ENCODE measurements at places on chromosomes 6 and 20.

GRCh38 chr6:39088331-39088730 lies 26.7 kb downstream of the SAYSD1 start:
- H3K4me1 ChIP-seq, result no peaks in the 10 kb centered on the region
- DNase-seq, result no peak
- no peak overlapping the region for H3K4me3 ChIP-seq
- no peaks in the 10 kb centered on the region for H3K36me3 ChIP-seq
- H3K27ac ChIP-seq, result no peak overlapping the region
- H3K27me3 ChIP-seq, result peaks cover 76% of the 10 kb centered on the region

- peaks cover 9% of the 10 kb centered on the region for H3K36me3 ChIP-seq
- no peak for DNase-seq
- H3K4me1 ChIP-seq, result no peaks in the 10 kb centered on the region
- no peaks in the 10 kb centered on the region for H3K27me3 ChIP-seq
- no peak overlapping the region for H3K4me3 ChIP-seq
- no peak overlapping the region for H3K27ac ChIP-seq
Measured at GRCh38 chr20:20005342-20005741, 11.8 kb upstream of the NAA20 start.

GRCh38 chr6:168217216-168217879 lies 102.2 kb downstream of the DACT2 start:
- no peaks in the 10 kb centered on the region for H3K4me1 ChIP-seq
- peaks cover 84% of the 10 kb centered on the region for H3K27me3 ChIP-seq
- H3K36me3 ChIP-seq, result no peaks in the 10 kb centered on the region
- H3K27ac ChIP-seq, result no peak overlapping the region

GRCh38 chr20:60172346-60172984 lies 214.2 kb downstream of the CDH26 start:
- H3K27me3 ChIP-seq, result no peaks in the 10 kb centered on the region
- DNase-seq, result no peak
- H3K36me3 ChIP-seq, result no peaks in the 10 kb centered on the region
- no peak overlapping the region for H3K27ac ChIP-seq
- H3K4me3 ChIP-seq, result no peak overlapping the region

DNA sequence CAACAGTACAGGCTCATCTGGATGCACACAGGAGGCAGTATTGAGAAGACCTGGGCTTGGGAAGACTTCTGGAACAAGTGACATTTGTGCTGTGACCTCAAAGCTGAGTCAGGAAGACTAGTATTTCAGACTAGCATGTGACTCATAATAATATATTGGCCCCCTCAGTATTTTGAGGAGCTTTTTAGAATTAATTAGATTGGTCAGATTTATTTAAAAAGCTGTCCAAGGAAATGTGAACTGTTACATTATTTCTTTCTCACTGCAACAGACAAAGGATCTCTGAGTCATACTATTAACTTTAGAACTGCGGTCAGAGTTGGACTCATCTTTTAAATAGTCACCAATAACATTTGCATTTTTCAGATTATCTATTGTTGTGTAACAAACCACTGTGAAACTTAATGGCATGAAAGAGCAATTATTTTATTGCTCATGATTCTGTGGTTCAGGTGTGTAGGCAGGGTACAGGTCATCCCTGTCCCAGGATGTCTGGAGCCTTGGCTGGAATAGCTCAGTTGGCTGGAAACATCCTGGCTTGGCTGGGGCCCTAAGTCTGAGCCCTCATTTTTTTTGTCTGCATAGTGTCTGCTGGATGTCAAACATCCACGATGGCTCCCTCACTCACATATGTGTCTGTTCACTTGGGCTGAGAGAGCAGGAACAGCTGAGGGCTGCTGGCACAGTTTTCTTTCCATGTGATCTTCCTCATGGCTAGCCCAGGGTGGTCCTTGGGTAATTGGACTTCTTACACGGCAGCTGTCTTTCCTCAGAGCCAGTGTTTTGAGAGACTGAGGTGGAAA lies 46.9 kb downstream of the MAP3K4 start:
- H3K4me3 ChIP-seq, result no peak overlapping the region
- peak overlapping the region; percentile 45 for H3K27ac ChIP-seq
- H3K4me1 ChIP-seq, result peaks cover 17% of the 10 kb centered on the region
- peak; percentile 6 for DNase-seq
- peaks cover 19% of the 10 kb centered on the region for H3K36me3 ChIP-seq

- H3K27ac ChIP-seq, result no peak overlapping the region
- DNase-seq, result no peak
- H3K27me3 ChIP-seq, result peaks cover 6% of the 10 kb centered on the region
- H3K36me3 ChIP-seq, result peaks cover 5% of the 10 kb centered on the region
Measured at GRCh38 chr20:48025051-48025515, 239.8 kb upstream of the SULF2 start.

DNA sequence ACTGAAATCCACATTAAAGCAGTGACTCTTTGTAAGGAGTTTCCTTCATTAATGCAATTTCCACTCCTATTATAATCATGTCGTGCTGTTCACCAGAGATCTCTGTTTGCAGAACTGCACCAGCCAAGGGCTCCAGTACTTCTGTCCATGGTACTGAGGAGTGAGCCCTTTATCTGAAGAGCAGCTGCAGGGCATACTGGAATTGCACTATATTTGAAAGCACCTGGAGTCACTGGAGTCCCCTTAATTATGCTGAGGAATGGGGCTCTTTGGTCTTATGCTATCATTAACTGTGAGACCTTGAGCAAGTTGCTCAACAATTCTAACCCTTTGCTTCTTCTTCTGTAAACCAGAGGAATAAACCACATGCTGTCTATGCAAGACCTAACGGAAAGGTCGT lies 61.7 kb upstream of the NUP153 start:
- no peak overlapping the region for H3K27ac ChIP-seq
- H3K4me3 ChIP-seq, result no peak overlapping the region
- H3K4me1 ChIP-seq, result no peaks in the 10 kb centered on the region
- DNase-seq, result no peak
- H3K36me3 ChIP-seq, result peaks cover 4% of the 10 kb centered on the region

GRCh38 chr6:156219973-156220372 lies 557.2 kb upstream of the ARID1B start:
- H3K4me3 ChIP-seq, result no peak overlapping the region
- no peaks in the 10 kb centered on the region for H3K4me1 ChIP-seq
- no peak for DNase-seq
- no peaks in the 10 kb centered on the region for H3K36me3 ChIP-seq

GRCh38 chr20:8930726-8931125 lies 138.2 kb upstream of the PLCB4 start:
- H3K27me3 ChIP-seq, result no peaks in the 10 kb centered on the region
- H3K36me3 ChIP-seq, result no peaks in the 10 kb centered on the region
- no peak overlapping the region for H3K4me3 ChIP-seq
- H3K4me1 ChIP-seq, result no peaks in the 10 kb centered on the region
- H3K27ac ChIP-seq, result no peak overlapping the region
- no peak for DNase-seq

DNA sequence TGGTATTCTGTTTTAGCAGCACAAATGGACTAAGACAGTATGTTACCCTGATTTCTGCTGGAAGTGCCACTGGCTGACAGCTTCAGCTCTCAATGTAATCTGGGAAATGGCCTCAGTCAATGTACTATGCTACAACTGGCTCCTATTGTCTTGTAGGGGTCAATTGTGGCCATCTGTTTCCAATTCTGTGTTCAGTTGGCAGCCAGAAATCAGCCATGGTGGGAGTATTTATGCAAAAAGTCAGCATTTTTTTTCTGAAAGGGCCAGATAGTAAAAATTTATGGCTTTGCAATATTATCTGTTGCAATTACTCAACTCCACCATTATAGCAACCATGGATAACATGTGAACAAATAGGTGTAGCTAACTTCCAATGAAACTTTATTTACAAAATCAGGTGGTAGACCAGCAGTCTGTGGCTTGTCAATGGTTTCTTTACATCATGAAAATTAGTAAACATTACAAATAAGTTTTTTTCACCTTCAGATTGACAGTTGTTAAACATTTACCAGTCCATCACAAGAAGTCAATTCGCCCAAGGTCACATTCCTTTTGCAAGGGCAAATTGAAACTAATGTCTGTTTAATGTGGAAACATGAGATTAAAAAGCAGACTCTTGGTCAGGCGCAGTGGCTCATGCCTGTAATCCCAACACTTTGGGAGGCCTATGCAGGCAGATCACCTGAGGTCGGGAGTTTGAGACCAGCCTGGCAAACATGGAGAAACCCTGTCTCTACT lies 58.3 kb upstream of the TSHZ2 start:
- no peak overlapping the region for H3K27ac ChIP-seq
- H3K36me3 ChIP-seq, result no peaks in the 10 kb centered on the region
- peaks cover 18% of the 10 kb centered on the region for H3K27me3 ChIP-seq
- no peak overlapping the region for H3K4me3 ChIP-seq
- H3K4me1 ChIP-seq, result no peaks in the 10 kb centered on the region
- DNase-seq, result no peak

- no peaks in the 10 kb centered on the region for H3K4me1 ChIP-seq
- peak; percentile 6 for DNase-seq
- H3K36me3 ChIP-seq, result no peaks in the 10 kb centered on the region
- H3K27ac ChIP-seq, result no peak overlapping the region
- H3K4me3 ChIP-seq, result no peak overlapping the region
Measured at GRCh38 chr6:79984261-79984660, 20.2 kb upstream of the TTK start.

DNA sequence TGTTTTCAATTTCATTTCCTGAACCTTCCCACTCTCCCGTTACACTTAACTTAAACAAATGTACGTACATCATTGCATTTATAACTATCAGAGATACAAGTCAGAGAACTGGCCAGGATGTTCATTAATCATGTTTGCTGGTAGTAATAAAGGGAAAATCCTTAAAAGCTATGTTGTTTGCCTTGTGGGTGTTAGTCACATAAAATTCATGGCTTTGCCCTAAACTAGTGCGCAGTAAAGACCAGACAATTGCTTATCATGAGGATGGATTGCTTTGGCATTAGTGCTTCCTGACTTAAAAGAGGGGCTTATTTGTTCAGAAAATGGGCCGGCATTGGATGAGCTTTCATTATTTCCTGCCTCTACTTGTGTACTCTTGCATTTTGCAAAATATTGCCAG lies 1037.3 kb upstream of the FLRT3 start:
- H3K36me3 ChIP-seq, result no peaks in the 10 kb centered on the region
- H3K27ac ChIP-seq, result no peak overlapping the region
- H3K4me3 ChIP-seq, result no peak overlapping the region
- DNase-seq, result no peak

DNA sequence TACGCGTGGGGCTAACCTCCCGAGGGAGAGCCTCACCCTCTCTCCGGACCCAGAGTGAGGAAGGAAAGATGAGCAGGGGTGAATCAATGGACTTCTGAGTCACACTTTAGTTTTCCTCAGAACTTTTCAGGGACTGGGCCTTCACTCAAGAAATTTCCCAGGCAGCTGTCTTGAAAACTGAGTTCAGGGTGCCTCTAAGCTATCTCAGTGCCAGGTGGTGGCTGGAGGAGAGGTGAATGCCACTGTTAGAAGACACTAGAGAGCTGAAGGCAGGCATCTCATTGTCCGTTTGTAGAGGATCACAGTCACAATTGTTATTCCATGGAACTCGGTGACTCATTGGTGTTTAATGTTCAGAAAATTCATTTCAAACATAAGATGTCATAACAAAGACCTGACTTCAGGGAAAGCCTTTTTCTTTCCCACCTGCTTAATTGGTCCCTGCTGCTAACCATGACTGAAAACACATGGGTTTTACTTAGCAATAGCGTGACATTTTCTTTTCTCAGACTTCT lies 5.3 kb upstream of the SERPINB6 start:
- peaks cover 25% of the 10 kb centered on the region for H3K4me1 ChIP-seq
- H3K4me3 ChIP-seq, result no peak overlapping the region
- peaks cover 5% of the 10 kb centered on the region for H3K36me3 ChIP-seq
- DNase-seq, result no peak
- H3K27ac ChIP-seq, result no peak overlapping the region
- H3K27me3 ChIP-seq, result no peaks in the 10 kb centered on the region

DNA sequence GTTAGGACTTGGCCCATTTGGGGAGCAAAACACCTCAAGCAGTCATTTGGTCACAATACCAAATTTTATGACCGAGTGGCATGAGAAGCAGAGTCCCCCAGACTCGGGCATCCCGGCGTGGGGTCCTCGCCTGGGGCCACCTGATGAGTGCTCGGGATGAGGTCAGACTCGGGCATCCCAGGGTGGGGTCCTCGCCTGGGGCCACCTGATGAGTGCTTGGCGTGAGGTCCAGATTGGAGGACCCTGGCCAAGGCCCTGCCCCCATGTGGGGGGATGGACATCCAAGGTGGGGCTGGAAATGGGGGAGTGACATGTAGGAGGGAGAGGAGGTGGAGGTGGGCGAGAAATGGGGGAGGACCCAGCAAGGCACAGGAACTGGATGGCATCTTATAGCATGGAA lies 56.1 kb upstream of the CST7 start:
- H3K4me1 ChIP-seq, result no peaks in the 10 kb centered on the region
- no peak for DNase-seq
- H3K27ac ChIP-seq, result no peak overlapping the region

DNA sequence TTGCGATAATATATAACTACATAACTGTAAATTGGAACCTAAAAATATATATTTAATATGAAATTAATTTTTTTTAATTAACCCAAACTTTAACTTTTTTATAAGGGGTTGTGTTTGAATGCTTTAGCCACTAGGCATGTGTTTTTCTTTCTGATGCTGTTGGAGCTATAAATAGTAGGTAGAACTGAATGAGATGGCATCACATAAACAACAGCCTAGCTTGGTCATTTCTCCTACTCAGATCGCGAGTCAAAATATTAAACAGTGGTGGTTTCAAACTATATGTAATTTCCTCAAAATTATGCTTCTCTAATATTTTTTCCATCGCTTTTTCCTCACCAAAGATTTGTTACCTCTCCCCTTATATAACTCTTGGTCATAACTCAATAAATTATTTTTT lies 243.2 kb downstream of the ARID1B start:
- H3K4me1 ChIP-seq, result peaks cover 17% of the 10 kb centered on the region
- no peaks in the 10 kb centered on the region for H3K27me3 ChIP-seq
- H3K27ac ChIP-seq, result peak overlapping the region; percentile 56
- DNase-seq, result no peak
- H3K4me3 ChIP-seq, result peak overlapping the region; percentile 83

- H3K36me3 ChIP-seq, result peaks cover 10% of the 10 kb centered on the region
- H3K4me1 ChIP-seq, result peaks cover 23% of the 10 kb centered on the region
- H3K4me3 ChIP-seq, result peak within 1 kb of the TSS; percentile 93
- DNase-seq, result peak; percentile 56
- no peaks in the 10 kb centered on the region for H3K27me3 ChIP-seq
- peak within 1 kb of the TSS; percentile 87 for H3K27ac ChIP-seq
Measured at GRCh38 chr6:26087284-26088115, at the start of gene HFE. Gene HFE (plus strand): TSS chr6:26087429. CDS start chr6:26087441, 12 bp downstream.

- H3K36me3 ChIP-seq, result no peaks in the 10 kb centered on the region
Measured at GRCh38 chr6:106066989-106067388, 19.1 kb upstream of the PRDM1 start.

- no peak within 1 kb of the TSS for H3K27ac ChIP-seq
- H3K4me3 ChIP-seq, result peak within 1 kb of the TSS; percentile 78
- no peak for DNase-seq
- peaks cover 5% of the 10 kb centered on the region for H3K36me3 ChIP-seq
- peaks cover 13% of the 10 kb centered on the region for H3K4me1 ChIP-seq
- H3K27me3 ChIP-seq, result peaks cover 100% of the 10 kb centered on the region
Measured at GRCh38 chr6:34146021-34146782, at the start of gene GRM4. Gene GRM4 (minus strand): TSS chr6:34146087. CDS start chr6:34133496, 12,591 bp downstream.

DNA sequence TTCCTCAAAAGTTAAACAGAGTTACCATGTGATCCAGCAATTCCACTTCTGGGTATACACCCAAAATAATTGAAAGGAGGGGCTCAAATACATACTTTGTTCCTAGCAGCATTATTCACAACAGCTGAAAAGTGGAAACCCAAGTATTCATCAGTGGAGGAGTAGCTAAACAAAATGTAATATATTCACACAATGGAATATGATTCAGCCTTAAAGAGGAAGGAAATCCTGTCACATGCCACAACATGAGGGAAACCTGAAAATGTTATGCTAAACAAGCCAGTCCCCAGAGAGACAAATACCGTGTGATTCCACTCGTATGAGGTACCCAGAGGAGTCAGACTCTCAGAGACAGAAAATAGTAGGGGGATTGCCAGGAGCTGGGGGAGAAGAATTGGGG lies 44.5 kb downstream of the PXDC1 start:
- no peaks in the 10 kb centered on the region for H3K36me3 ChIP-seq
- H3K27me3 ChIP-seq, result peaks cover 20% of the 10 kb centered on the region
- no peak for DNase-seq
- H3K4me1 ChIP-seq, result no peaks in the 10 kb centered on the region

Data from Calu3 (cell line).